ENCODE measurements at places on chromosomes 1 and 21.
A peak's percentile ranks its signal among the peaks of the same experiment; 100 is the strongest.

DNA sequence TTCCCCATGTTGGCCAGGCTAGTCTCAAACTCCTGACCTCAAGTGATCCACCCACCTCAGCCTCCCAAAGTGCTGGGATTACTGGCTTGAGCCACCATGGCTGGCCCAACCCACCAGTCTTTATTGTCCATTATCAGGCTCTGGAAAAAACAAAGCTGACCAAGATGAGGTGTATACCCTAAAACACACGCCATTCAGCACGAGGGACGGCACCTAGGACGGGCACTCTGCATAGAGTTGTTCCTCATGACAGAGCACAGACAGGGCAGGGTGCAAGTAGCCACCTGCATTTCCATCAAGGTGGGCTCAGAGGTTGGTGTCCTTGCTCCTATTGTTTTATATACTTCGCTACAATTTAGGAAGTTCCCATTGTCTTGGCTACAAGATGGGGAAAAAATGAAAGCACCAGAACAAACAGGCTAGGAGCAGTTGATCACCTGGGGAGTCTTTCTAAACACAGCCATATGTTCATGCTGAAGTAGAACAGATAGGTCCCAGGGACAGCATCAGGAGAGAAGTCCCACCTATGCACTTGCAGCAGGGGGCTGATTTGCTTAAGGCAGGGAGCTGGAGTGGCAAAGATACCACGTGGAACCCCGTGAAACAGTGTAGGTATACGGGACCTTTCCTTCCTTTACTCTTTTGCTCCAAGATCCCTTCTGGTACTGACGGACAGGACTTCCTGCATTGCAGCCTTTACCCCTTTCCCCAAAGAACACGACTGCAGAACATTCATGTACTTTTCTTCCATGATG, 4.5 kb downstream of the KRTCAP2 start:
- no peak for DNase-seq

DNA sequence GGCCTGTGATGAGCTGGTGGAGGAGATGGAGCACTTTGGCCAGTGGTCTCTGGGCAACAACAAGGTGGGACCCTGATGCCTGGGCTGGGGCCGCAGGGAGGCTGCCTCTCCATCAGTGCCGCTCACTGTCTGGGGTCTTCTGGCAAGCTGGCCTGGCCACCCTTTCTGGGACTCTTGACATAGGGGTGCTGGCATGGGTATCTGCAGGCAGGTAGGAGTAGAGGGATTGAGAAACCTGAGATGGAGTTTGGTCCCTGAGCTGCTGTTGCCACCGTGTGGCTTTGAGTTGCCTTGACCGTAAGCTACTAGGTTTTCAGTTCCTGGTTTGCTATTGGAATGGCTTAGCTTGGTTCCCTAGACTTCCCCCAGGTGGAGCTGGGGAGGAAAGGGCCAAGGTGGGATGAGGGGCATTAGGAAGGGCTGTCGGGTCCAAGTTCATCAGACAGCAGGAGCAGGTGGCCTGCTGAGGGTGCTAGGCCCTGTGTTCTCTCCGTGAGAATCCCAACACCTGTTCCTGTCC, 13.2 kb upstream of the MFN2 start:
- no peak for DNase-seq

GRCh38 chr1:159201642-159202041, 3.0 kb upstream of the ACKR1 start:
- DNase-seq = no peak

- no peak for DNase-seq
Measured at GRCh38 chr1:55706397-55706796, 491.2 kb upstream of the USP24 start.

DNA sequence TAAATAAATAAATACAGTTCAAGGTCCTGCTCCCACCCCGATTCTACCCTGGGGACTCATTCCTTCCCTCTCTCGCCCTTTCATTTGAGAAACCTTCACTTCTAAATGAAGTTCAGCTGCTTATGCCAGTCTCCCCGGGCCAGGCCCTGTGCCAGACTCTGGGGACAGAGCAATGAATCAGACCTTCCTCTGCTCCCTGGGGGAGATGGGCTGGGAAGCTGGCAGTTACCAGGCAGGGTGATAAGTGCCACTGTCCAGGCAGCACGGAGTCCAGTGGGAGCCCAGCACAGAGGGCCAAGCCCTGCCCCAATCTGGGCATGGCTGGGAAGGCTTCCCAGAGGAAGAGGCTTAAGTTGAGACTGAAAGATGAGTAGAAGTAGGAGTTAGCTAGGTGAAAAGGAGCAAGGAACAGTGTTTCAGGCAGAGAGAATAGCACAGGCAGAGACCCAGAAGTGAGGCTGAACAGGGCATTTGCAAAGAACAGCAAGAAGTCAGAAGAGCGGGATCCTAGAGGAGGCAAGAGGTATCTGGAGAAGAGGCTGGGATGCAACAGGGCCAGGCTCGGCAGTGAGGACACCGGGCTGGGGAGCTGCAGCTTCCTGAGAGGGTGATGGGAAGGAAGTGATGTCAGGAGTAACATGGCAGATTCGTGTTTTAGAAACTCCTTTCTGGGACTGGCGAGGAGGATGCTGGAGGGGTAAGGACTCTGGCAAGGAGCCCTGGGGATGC, 13.5 kb downstream of the KCNQ4 start:
- no peak for DNase-seq

DNA sequence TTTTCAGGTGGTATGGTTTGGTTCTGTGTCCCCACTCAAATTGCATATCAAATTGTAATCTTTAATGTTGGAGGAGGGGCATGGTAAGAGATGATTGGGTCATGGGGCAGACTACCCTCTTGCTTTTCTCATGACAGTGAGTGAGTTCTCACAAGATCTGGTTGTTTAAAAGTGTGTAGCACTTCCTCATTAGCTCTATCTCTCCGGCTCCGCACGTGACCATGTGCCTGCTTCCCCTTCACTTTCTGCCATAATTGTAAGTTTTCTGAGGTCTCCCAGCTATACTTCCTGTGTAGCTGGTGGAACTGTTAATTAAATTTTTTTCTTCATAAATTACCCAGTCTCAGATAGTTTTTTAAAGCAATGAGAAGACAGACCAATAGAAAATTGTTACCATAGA, 843.2 kb downstream of the AMY1C start:
- DNase-seq = no peak

DNA sequence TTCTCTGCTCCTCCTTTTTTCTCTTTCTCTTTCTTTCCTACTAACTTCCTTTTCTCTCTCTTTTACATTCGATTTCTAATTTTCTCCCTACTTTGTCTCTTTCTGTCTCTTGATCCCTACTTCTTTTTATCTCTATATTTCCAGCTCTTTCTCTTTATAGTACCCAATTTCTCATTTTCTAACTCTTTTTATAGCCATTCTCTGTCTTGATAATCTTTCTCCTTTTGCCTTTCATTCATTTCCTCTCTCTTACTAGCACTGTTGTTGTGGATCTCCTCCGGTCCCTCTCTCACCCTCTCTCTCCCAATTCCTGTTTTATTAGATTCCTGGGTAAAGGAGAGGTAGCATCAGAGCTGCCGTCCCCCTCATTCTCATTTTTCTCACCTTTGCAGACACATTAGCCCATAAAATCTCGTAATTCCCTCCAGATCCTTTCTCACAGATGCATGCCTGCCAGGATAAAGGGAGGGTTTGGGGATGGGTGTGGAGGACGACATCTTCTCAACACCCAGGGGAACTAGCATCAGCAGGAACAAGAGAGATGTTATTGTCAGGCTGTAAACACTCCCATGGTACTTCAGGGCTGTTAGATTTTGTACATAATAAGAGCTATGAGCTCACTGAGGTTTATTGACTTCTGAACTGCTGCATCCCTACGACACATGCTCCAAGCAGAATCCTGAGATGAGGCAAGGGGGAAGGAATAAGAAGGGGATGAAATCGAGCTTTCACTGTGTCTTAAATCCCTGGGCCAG, 159.0 kb upstream of the GALNT2 start:
- DNase-seq = no peak

GRCh38 chr1:155035936-155036335, 2.3 kb downstream of the DCST1 start:
- DNase-seq = no peak

DNA sequence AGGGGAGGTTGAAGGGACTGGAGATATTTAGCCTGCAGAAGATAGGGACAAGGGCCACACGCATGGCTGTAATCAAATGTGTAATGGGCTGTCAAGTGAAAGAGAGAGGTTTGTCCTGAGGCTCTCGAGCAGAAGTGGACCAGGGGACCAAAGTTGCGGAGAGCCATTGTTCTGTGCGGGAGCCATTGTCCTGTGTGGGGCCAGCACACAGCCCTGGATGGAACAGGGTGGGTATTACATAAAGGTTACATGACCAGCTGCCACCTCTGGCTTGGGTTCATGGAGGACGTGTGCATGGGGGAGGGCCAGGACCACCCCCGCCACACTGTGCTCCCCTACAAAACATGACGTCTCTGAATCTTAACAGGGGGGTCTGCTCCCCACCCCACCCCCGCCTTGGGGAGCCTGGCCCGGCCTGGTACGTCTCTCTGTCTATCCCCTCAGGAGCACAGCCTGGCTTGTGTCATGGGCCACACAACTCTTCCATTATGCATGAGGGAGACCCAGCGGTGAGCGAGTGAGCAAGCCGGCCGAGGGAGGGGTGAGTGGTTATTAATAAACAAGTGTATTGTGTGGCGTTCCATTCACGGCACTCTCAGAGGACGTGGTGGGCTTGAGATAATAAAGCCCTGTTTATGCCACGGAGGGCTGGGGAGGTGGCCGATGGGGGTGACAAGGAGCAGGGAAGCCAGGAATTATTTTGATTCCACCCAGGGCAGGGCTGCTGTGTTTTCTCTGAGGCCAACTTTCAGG, at the start of gene NFASC:
Gene NFASC, plus strand, starts transcription at position 703 of the 753 bp plus-strand sequence. CDS start 73,454 bp downstream, outside the sequence.
- no peak for DNase-seq

GRCh38 chr1:11929849-11930248, 3.6 kb upstream of the KIAA2013 start:
- DNase-seq = peak; percentile 47

- DNase-seq = no peak
Measured at GRCh38 chr21:42491328-42491727, 4.7 kb downstream of the RSPH1 start.

DNA sequence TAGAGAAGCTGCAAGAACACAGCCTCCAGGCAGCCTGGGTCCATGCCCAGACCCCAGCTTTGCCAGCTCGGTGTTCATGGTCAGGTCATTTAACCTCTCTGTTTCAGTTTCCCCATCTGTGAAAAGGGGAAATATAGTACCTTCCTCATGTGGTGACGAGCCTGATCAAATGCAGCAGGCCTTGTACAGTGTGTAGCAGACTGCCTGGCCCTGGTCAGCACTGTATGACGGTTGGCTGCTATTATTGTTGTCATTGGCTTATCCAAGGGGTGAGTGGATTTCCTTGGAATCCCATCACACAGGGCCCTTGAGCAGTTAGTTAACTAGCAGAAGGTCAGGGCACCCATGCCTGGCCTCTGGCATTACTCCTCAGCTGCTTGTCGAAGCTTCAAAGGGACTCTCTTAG, 6.6 kb upstream of the TMEM51 start:
- no peak for DNase-seq

DNA sequence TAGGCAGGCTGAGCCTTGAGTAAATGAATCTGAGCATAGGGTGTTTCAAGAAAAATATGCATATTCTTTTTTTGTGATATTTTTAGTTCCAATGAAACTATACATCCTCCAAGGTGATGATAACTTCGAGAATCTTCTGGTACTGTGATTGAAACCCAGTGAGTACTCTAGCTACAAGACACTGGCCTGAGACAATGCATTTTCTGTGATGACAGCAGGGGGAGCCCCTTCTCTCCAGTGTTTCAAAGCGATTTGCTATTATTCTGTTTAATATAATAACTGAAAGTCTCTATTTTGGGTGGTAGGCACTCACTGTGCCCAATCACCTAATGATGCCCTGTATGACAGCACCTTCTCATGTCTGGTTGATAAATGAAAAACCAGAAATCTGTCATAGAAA, 12.1 kb downstream of the IRF2BP2 start:
- no peak for DNase-seq

DNA sequence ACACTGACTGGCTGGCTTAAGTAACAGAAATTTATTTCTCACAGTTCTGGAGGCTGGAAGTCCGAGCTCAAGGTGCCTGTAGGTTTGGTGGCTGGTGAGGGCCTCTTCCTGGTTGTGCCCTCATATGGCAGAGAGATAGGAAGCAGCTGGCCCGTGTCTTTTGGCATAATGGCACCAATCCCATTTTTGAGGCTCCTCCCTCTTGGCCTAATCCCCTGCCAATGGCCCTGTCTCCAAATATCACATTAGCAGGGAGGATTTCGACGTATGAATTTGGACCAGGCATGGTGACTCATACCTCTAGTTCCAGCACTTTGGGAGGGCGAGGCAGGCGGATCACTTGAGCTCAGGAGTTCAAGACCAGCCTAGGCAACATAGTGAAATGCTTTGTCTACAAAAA, 37.4 kb downstream of the AGPAT3 start:
- DNase-seq = no peak

DNA sequence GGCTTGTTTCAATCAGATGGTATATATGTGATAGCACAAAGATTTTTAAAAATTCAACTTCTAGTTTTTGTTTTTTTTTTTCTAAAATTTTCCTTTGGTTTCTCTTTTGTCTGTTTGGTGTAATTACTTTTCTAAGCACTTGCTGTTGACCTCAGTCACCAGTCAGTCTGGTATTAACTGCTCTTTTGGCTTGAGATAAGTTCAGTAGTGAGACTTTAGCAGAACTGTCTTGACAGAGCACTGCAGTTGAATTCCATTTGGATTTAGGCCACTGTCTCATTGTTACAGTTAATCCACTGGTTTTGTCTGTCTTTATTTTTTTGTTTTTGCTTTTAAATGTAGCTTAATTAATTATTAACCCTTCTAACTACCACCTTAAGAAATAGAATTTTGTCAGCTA, 36.2 kb downstream of the OSBPL9 start:
- DNase-seq = no peak

- no peak for DNase-seq
Measured at GRCh38 chr1:16615253-16616252, 2.2 kb upstream of the NBPF1 start.

GRCh38 chr1:65255656-65256050, 53.7 kb upstream of the DNAJC6 start:
- DNase-seq = no peak

DNA sequence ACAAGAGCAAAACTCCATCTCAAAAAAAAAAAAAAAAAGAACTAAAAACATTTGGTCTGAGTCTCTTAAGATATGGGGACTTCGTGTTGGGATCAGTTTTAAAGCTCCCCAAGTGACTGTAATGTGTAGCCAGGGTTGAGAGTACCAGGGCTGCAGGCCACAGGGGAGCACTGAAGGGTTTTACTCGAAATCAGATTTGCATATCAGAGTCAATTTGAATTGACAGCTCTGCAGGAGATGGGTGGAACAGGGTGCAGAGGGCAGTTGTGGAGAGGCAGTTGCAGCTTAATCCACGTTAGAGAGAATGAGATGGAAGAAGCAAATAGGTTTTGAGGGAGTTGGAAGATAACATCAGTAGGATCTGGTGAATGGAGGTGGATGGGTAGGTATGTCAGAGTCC, 20.6 kb upstream of the ELOA start:
- no peak for DNase-seq

DNA sequence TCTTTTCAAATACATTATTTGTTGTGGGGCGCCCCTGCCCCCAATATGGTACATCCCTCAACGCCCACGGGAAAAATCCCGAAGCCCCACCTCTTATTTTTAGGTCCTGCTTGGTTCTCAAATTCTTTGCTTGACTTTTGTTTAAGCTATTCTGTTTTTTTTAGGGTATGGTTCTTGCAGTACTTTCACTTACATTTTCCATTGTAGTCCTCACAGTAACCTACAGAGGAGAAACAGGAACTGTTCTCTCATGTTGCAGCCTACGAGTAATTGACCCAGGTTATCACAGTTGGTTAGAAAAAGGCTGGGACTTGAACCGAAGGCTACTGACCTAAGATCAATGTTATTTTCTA, 697 bp upstream of the C21orf91 start:
- DNase-seq = no peak

Measured in HS-27A (cell line).